Lower lobe of right lung (tissue), 2 donors: ENCODE measurements at places on chromosomes 16 and 17. TPM values are rescaled to one million over a fixed set of nuclear protein-coding genes. Genes with fewer than 3 reads are reported as not detected.
A peak's percentile ranks its signal among the peaks of the same experiment; 100 is the strongest.

- DNase-seq: no peak
Observed at GRCh38 chr17:45311401-45311759, 5.4 kb downstream of the MAP3K14 start.

DNA sequence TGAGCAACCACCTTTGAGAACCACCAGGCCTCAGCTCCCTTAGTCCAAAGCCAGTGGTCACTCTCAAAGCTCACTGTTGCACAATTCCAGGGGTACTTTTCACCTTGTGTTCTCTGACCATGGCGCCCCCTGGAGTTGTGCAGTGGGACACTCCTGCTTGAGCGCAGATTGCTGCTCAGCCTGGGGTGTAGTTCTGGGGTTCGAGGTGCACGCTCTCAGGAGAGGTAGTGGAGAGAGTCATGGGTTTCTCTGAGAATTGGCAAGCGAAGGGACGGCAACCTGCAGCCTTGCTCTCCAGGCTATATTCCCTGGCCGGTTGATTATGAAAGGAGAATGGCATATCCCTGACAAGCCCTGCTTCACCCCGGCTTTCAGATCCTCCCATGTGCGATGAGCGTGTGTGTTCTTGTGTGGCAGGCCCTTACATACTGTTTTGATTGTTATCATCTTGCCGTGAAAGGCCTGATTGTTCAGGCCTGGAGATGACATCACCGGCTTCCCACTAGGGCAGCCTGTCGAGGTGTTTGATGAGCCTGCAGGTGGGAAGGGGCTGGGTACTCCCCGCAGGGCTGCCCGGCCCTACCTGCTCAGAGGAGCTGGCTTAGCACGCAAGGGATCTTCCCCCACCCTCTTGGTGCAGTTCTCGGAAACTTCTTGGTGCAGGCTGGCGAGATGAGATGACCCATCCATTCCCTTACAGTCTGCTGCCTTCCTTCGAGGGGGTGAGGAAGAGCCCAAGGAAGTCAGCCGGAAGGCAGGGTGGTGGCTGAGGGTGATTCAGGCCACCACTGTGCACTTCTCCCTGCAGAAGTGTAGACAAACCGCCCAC is 431.2 kb downstream of the SLC39A11 start:
- DNase-seq: no peak

The HAP1 gene
- 0.62 TPM for total RNA-seq

The ARHGAP23 gene
- 48.4 TPM for total RNA-seq

DNA sequence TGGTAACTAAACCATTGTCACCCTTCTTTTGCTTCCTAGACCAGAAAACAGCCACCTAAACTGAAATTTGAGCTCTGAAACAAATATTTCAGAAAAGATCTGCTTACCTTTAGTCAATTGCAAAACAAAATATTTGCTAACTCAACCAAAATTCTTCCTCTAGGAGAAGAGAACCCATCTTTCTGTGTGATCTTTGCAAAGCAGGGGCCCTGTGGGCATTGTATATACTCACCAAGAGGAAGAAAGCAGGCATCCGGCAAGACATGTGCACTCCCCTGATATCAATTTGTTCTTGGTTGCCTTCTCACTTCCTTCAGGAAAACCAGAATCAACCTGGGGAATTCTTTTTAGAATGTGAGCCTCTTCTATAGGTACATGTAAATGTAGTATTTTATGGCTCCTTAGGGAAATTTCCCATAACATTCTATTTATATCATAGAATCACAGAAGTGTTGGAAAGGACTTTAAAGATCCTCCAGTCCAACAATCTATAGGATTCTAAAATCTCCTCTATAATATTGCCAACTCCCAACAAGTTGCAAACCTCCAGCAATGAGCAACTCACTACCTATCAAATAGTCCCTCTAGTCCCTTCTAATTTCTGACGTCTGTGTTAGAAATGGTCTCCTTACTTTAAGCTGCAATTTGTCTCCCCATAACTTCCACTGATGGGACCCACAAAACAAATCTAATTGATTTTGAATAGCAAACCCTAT is 966 bp downstream of the SLFN14 start:
- no peak for DNase-seq

GRCh38 chr16:63890723-63891122 is 1231.1 kb downstream of the CDH11 start:
- DNase-seq: no peak

DNA sequence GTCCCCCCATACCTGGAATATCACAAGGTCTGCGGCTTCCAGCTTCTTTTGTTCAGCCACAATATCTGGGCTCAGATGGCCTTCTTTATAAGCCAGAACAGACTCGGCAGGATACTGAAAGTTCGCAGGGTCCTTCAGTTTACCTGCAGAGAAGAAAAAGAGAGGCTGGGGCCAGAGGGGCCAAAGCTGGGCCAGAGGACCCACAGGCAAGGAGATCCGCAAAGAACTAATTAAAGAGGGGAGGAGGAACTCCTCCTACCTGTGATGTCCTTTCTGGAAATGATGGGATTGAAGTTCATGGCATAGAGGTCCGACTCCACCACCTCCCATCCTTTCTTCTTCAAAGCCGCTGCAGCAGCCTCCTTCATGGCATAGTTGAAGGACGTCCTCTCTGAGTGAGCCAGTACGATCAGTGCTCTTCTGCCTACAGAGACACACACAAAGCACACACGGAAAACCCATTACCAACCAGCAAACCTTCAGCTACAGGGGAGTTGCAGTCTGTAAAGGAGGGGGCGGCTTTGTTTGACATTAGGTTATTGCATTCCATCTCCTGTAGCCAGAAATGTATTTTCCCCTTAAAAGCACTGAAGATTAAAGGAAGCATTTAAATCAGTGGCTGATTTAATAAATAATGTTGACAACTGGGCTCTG is 8.1 kb downstream of the NQO1 start:
- DNase-seq: no peak

The CHD9NB gene
- 12.4 TPM for total RNA-seq

- no peak for DNase-seq
Observed at GRCh38 chr17:77909816-77910215, 48.7 kb upstream of the TNRC6C start.

The CAMTA2 gene
- total RNA-seq: 49.9 TPM

- peak; percentile 88 for DNase-seq
Observed at GRCh38 chr16:71626018-71626857, at the start of gene MARVELD3. MARVELD3 (plus strand) TSS chr16:71626184; CDS start chr16:71626230, 46 bp downstream.

DNA sequence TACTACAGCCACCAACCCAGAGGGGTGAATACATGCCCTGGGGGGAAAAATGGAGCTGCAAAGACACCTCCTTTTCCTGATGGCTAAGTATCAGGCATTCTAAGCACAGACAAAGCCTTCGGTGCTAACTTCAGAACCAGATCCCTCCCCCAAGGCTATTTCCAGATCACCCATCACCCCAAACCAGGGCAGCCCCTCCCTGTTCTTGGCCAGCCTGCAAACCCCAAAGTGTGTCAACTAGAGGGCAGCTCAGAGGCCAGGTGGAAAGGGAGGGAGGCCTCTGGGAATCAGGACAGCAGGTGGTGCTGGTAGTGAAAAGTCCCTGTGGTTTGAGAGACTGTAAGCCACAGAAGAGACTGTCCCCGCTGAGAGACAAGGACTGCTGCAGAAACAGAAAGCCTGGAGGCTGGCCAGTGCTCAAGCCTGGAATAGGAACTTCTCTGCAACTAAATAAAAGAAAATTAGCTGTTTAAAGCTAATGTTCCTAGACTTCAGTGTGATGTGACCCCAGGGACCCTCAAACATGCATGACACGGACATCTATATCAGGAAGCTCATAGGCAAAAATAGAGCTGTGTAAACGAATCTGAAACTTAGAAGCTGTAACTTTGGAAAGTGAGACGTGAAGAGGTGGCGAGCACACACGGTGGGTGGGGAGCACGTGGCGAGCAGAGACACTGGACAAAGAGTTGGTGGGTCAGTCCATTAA is 9.1 kb downstream of the TUBG1 start:
- peak; percentile 52 for DNase-seq

DNA sequence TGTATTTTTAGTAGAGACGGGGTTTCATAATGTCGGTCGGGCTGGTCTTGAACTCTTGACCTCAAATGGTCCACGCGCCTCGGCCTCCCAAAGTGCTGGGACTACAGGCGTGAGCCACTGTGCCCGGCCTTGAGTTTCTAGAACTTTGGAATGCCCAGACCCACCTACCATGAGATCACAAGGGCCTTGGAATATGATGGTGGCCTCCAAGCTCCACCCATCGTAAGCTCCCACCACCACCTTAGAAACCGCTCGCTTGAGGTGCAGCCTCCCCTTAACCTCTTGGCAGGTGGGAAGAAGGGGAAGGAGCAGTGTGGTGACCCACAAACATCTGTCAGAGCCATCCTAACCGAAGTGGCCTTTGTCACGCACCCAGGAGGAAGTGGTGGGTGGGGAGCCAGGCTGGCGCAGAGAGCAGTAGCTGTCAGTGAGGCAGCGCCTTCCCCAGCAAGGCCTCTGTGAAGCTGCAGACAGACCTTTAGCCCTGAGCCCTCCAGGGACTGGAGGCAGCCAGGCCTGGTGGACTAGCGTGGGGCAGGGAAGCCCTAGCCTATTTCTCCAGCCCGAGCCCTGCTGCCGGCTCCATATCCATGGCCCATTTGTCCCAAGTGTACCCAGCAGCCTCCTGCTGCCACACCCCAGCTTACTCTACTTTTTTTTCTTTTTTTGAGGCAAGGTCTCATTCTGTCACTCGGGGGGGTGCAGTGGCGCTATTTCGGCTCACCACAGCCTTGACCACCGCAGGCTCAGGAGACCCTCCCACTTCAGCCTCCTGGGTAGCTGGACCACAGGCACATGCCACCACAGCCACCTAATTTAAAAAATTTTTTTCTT is 13.1 kb upstream of the SEPHS2 start:
- peak; percentile 84 for DNase-seq

DNA sequence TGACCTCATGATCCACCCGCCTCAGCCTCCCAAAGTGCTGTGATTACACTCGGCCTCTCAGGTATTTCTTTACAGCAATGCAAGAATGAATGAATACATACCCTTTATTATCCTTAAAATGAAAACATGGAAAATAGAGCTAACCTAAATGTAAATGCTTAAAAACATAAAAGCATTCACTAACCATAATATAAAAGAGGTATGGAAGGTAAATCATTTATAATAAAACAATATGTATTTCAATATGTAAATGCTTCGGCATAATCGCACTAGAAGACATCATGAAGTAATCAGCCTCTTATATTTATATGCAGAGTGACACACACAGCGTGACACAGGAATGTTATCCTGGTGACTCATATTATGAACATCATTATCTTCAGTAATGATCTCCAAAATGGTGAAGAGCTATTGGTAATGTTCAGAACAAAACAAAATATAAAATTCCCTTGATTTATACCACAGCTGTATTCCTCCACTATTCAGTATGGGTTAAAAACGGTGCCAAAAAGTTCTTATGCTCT is 53.9 kb downstream of the AIPL1 start:
- no peak for DNase-seq

- DNase-seq: no peak
Observed at GRCh38 chr16:17038415-17038814, 432.3 kb downstream of the XYLT1 start.

The NPIPA5 gene
- 12.3 TPM for total RNA-seq

- DNase-seq: no peak
Observed at GRCh38 chr17:76720211-76720610, 6.2 kb downstream of the JMJD6 start.

DNA sequence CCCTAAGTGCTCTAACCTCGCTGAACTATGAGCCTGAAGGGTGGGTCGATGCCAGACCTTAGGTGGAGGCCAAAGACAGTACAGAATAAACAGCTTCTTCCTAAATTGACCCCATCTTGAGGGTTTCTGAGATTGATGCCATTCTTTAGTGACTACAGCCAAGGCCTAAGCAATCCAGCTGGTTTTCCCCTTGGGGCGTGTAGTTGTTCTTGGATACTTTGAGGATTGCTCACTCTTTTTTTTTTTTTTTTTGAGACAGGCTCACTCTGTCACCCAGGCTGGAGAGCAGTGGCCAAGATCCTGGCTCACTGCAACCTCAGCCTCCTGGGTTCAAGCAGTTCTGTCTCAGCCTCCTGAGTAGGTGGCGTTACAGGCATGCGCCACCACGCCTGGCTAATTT is 2.0 kb downstream of the OVCA2 start:
- DNase-seq: no peak

DNA sequence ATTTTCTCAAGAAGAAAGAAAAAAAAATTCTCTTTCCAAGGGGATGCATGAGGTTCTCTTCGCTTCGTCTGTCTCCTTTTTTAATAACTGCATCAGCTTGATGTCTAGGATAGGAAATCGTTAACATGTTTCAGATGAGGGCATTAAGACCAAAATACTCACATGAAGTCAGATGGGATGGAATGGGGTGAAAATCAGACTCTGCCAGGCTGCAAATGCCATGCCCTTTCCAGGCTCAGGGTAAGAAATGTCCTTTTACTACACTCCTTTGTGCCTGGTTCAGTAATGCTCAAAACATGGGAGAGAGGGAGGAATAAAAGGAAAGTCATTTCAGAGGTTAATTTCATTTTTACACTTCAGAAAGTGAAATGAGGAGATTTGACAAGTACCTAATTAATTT is 21.7 kb upstream of the ERCC4 start:
- no peak for DNase-seq

DNA sequence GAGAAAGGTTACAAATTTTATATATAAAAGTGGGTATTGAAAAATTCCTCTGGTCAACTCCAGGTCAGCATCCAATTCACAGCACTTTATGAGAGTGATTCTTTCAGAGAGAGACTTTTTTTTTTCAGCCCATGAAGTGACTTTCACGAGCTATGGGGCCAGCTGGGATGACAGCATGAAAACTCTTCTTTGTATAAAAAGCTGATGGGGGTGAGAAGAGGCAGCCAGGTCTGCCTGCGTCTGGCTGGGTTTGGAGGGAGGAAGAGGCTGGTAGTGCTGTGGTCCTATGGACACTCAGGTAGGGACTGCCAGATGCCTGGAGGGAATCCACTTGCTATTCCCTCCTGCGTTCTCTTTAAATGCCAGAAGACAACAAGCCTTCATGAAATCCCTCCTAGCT is 250.6 kb downstream of the UTP18 start:
- no peak for DNase-seq

The EFNB3 gene
- 1.6 TPM for total RNA-seq

The OR3A3 gene
- total RNA-seq: not detected

DNA sequence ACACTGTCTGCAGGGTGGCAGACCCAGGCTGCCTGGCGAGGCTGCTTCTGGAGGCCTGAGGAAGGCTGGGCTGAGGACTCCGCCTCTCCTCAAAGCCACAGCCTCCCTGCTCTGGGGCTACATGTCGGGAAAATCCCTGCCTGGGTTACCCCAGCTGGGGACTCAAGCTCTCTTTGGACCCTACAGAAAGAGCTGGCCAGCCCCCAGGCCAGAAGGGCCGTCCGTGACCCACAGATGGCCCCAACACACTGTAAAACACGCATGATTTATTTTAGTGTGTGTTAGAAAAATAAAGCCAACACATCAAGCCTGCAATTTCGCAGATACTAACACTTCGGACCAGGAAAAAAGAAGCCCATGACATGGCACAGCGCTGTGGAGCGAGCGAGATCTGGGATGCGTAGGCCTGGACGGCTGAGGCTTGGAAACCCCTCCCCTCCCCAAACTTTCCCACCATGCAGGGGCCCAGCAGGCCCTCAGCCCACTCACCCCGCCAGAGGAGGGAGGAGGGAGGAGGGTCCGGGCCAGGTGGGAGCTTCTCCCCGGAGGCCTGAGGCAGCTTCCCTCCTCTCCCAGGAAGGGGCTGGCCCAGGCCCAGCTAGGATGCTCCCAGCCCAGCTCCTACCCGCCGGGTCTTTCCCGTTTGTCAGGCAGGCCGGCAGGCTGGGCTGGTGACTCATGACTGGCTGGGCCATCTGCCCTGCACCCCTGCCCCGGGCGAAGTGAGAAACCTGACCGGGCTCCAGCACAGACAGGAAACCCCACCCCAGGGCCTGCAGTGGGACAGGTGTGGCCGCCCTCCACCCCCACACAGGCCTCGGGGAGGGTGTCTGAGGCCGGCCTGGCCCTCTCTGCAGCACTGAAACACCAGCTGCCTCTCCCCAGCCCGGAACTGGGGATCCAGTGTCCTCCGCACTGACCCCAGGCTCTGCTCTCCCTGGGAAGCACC is 34.1 kb upstream of the SLC38A10 start:
- peak; percentile 91 for DNase-seq

GRCh38 chr17:18925187-18925586 is 26.8 kb upstream of the SLC5A10 start:
- no peak for DNase-seq
